ENCODE measurements at places on chromosomes 16 and 17. TPM values are rescaled to one million over a fixed set of nuclear protein-coding genes. Genes with fewer than 3 reads are reported as not detected.

- no peak for DNase-seq
Observed at GRCh38 chr16:83912519-83913244, 13.8 kb downstream of the MLYCD start.

Gene PRRT2
- 14.6 TPM for total RNA-seq

- DNase-seq = peak; percentile 46
Observed at GRCh38 chr17:32445074-32445415, 735 bp downstream of the PSMD11 start.

Gene TBX2
- total RNA-seq = not detected

GRCh38 chr17:6305613-6306360 is 129.1 kb downstream of the AIPL1 start:
- DNase-seq = no peak

GRCh38 chr17:65783845-65784334 is 222.4 kb upstream of the AXIN2 start:
- DNase-seq = no peak

GRCh38 chr16:1102921-1103635 is 7.0 kb upstream of the C1QTNF8 start:
- peak; percentile 69 for DNase-seq
